Stimulated activated CD8-positive, alpha-beta memory T cell treated with anti-CD3 and anti-CD28 coated beads, Interleukin-7, amount 100 ng/mL, for 48 hours (primary cell): ENCODE measurements at places on chromosomes 7 and 10.

DNA sequence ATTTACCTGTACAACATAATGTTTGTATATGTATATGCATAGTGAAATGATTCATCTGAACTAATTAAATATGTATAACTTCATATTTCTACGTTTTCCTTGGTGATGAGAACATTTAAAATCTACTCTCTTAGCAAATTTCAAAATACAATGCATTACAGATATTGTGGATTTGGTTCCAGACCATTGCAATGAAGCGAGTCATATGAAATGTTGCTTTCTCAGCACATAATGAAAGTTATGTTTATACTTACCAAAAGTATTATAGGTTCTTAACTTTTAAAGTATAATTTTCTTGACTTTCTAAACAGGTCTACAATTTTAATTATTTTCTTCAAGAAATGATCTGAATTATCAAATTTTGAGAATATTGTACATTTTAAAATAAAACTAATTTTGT lies 189.2 kb downstream of the CSTF2T start:
- DNase-seq, result no peak

DNA sequence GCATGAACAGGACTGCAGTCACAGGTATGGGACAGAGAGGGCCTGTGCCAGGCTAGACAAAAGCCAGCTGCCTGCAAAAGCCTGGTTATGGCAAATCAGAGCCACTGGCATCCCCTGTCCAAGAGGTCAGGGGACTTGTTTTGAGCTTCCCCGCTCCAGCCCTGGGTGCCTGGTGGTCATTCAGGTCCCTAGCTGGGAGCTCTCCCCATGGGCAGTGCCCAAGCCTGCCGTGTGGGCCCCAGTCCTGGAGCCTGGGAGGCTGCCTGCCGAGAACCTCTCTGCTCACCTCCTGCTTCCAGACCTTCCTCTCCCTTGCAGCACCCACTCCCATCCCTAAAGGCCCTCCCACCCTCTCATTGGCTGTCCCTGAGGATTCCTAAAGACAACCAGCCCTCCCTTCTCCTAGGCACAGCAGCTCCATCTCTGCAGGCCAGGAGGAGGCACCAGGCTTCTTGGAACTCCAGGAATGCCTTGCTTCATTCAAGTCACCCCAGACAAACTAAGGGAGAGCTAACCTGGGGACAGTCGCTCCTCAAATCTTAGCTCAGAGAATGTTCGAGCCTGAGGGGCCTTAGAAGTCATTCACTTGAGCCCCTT lies 150.6 kb downstream of the C10orf105 start:
- no peak for DNase-seq

GRCh38 chr10:61225939-61226338 lies 227.2 kb downstream of the TMEM26 start:
- no peak for DNase-seq

DNA sequence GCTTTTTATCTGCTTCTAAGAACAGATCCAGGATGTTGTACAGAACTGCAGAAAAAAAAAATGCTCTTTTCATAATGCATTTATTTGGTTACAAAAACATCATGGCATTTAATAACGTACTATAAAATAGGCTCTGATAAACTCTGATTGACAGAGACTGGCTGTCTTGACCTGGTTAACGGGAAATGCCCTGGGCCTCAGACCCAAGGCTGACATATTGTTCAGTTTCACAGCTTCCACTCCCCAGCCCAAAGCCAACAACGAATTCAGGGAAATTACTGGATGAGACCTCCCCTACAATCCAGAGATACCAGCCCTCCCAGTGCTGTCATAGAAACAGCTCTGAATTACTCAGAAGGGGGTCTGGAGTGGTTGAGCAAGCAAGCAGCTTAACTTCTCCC lies 260.1 kb downstream of the CREB5 start:
- no peak for DNase-seq

- no peak for DNase-seq
Measured at GRCh38 chr10:108443636-108444035, 1279.1 kb upstream of the SORCS1 start.

DNA sequence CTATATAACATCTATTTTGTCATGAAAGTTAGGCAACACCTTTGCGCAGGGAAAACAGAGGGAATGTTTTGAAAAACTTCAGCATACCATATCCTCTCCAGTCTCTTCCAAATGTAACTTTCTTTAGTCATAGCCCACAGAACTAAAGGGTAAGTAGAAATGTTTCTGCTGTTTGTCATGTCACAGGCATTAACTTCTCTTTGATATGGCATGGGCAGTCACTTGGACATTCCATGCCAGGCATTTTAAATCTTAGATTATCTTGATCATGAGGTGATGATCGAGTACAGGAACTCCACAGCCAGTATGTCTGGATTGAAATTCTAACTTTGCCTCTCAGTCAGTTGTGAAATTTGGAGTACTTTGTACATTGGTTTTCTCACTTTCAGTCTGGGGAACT lies 27.5 kb upstream of the ETV1 start:
- DNase-seq, result no peak

DNA sequence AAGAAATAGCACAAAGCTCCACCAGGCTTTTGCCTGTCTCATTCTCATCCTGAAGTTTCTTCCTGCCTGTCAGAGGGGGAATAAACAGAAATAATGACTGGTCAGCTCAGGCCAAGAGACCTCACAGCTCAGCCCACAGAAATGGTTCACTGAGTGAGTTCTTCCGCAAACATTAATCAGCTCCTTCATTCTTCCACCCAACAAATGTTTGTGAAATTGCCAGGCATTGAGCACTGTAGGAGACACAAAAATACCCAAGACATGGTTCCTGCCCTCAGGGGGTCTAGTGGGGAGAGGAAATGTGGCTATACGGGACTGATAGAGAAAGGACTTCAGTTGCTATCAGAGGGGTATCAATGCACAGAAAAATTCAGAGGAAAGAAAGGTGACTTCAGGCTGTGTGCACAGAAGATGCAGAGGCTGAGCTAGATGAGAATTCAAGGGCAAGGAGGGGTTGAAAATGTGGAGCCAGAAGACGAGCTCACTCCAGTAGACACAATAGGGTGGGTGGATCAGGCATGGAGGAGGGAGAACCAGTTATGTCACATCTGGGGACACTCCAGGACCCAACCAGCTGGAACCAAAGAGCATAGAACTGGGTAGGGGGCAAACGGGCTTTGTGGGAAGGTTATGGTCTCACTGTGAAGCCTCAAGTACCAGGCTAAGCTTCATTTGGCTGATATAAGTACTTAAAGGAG lies 20.9 kb downstream of the MYOF start:
- no peak for DNase-seq
